GM04504 (cell line): ENCODE measurements at places on chromosomes 7 and 10.

DNA sequence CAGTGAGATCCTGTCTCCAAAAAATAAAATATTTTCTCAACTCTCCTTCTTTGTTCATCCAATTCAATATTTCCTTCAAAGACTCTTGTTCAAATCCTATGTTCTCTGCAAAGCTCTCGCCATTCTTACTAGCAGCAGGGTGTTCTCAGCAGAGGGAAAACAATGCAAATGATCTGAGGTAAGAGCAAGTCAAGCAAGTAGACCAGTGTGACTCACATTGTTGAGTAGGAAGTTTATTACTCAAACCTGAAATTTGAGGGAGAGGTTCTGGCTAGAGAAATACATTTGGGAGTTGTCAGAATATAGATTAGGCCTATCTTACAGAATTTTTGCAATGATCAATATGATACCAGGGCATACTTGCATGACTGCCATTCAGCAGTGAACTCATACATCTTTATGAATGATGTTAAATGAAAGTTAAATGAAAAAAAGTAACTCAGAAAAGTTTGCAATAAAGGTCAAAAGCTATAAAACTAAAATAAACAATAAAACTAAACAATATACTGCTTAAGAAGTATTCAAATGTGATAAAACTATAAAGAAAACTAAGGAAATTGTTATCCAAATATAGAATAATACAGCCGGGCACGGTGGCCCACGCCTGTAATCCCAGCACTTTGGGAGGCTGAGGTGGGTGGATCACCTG, 5.8 kb downstream of the IDE start:
- DNase-seq, result no peak

DNA sequence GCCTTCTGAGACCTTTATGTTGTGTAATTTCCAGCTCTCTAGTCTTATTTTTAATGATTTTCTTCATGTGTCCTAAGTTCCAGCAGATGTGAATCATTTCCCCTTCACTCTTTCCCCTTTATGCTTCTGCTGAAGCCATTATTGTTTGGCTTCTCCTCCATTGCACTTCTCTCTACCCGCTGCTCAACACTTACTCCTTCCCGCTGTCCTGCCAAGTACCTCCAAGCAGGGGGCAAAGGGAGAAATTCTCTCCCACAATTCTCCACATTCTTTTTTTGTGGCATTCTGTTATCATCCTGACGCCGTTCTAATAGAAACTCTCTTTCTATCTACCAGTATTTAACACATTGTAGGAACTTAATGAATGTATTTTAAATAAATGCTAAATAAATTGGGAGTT, 388.9 kb upstream of the TPK1 start:
- no peak for DNase-seq

DNA sequence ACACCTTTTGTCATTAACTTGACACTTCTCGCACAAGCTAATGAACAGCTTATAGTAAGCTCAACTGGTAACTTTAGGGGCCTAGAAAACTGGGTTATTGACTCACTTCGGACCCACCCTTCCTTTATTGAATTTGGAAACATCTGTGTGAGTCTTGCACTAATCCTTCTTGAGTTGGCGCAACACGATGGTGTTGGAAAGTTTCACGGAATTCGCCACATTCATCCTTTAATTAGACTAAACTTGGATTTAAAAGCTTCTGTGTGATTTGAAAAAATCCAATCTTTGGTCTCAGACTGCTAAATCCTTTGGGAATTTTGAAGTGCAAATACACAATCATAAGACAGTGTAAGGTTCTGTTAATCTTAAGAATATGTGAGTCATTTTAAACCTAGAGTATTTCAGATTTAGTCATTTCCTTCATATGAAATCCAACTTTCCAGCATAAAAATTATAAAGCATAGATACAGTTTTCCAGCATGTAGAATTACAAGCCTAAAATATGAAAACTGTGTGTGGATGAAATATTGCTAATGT, 15.1 kb downstream of the FZD8 start:
- no peak for DNase-seq

GRCh38 chr7:141501451-141501850, 49.8 kb upstream of the AGK start:
- DNase-seq, result no peak

GRCh38 chr7:40726559-40726958, 591.8 kb downstream of the SUGCT start:
- no peak for DNase-seq

GRCh38 chr7:7736671-7737070, 18.3 kb upstream of the RPA3 start:
- DNase-seq, result no peak

GRCh38 chr10:20962165-20962564, 65.1 kb upstream of the NEBL start:
- no peak for DNase-seq

DNA sequence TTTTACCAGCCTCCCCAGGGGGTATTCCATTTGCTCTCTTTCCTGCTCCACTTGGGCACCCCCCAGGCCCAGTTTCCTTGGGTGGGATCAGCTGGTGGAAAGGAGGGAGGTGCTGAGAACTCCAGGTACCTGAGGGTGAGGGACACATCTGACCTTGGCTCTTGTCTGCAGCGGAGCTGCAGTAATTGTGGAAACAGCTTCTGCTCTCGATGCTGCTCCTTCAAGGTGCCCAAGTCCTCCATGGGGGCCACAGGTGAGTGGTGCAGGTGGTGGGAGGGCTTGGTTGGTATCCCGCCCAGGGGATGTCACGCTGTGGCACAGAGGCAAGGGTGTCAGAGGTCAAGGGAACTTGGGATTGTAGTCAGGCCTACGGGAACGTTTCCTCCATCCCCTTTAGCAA, 14.3 kb downstream of the SFRP5 start:
- no peak for DNase-seq

- DNase-seq, result no peak
Measured at GRCh38 chr7:96530786-96531185, 178.9 kb downstream of the SEM1 start.

- DNase-seq, result no peak
Measured at GRCh38 chr7:103996017-103996551, 6.6 kb upstream of the RELN start.

DNA sequence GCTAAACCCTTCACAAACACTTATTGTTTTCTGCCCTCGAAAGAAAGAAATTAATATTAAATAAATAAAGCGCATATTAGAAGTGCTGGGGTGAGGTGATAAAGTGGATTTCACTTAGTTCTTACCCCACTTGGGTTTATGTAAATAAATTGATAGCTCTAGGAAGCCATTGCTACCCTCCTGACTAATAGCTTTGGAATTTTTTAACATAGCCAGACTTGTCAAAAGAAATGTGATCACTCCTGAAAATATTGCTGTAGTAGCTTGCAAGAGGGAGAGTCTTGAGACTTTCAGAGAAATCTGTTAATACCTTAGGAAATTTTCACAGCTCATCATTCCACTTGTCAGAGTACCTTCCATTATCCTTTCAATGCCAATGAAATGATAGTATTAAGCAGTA, 7.6 kb downstream of the ARL5B start:
- no peak for DNase-seq

- no peak for DNase-seq
Measured at GRCh38 chr7:114229246-114229645, 185.4 kb upstream of the FOXP2 start.

DNA sequence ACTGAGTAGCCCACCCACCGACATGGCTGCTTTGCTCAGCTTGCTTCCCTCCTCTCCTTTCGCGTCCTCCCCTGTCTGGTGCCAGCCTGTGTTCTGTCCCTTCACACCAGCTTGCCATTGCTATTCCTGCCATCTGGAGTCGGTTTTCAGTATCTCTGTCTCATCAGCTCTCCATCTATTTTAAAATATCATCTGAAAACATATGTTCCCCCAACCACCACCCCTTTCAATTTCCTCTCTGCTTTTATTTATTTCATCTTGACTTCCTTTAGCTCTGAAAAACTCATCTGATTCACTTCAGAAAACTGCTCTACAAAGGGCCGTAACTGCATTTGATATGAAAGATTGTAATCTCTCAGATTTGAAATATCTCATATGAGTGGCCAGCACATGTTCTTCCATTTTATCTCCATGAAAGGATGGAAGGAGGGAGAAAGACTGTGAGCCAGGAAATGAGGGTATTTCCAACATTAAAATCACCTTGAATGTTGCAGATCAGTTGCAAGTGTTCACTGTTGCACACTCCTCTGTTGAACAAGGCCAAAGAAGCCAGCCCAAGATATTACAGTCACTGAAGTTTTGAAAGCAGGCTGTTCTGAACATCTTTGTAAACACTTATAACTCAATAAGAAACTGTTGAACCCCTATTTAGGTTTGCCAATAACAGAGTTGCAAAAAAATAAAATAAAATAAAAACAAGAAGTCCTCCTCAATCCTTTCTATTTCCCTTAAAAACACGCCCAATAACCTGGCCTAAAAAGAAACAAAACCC, 202.4 kb upstream of the NEBL start:
- no peak for DNase-seq

DNA sequence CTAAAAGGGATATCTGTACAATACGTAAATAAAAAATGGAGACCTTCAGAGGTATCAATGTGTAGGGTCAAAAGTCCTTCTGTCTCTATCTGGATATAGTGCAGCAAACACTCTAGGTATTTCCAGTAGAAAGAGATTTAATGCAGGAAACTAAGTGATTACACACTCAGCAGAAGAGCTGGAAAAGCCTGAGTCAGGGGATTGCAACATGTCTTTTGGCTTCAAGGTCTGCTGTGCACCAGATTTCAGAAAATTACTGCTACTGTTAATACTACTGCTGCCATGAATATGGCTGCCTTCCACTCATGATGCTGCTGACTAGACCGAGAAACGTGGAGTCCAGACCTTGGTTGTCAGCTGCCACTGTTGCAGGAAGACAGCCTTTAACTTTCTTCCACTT, 94.9 kb upstream of the DLX6 start:
- DNase-seq, result no peak

DNA sequence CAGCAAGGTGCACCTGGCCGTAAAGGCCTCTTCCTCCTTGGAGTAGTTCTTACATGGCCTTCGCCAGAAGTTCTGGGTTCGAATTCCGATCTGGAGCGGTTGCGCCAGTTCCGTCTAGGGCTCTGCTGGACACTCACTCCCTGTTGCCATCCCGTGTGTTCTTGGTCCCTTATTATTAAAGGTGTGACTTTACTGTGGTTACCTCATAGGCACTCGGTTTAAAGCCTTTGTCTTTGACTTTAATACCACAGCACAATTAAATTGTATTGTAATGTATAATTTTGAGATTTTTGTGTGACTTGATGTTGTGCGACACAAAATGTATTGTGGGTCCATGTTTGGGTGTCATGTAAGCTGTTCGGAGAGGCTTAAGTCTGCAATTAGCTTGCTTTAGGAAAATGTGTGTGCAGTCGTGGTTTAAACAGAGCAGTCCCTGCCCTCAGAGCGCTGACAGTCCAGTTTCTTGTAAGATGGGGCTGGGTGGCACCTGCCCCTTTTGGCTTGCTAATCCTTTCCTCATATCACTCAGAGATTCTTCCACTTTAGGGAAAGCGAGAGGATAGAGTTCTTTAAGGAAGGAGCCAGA, 919 bp downstream of the INPP5F start:
- no peak for DNase-seq

GRCh38 chr7:131075406-131075805, 252.3 kb upstream of the MKLN1 start:
- DNase-seq, result no peak

GRCh38 chr7:71982851-71983250, 429.3 kb downstream of the CALN1 start:
- no peak for DNase-seq

DNA sequence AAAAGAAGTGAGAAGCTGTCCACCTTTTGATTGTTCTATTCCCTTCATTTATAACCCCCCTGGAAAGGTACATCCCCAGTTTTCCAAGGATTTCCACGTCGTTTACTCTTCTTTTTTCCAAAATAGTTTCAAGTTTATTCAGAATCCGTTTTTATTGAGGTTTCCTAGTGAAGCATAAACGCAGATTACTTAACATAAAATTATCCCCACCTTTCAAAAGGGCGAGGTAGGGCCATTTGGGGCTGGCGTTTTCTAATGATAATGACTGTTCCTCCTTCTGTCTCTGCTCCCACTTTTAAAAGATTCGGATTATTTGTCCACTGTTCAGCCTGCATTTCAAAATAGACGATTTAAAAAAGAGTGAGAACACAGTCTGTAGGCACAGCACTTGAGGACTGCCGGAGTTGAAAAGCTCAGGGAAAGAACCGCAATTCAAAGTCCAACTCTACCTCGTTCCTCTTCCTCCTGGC, 165.2 kb upstream of the PPP1R3A start:
- DNase-seq, result no peak

- DNase-seq, result no peak
Measured at GRCh38 chr10:5364374-5364773, 392 bp upstream of the UCN3 start.

DNA sequence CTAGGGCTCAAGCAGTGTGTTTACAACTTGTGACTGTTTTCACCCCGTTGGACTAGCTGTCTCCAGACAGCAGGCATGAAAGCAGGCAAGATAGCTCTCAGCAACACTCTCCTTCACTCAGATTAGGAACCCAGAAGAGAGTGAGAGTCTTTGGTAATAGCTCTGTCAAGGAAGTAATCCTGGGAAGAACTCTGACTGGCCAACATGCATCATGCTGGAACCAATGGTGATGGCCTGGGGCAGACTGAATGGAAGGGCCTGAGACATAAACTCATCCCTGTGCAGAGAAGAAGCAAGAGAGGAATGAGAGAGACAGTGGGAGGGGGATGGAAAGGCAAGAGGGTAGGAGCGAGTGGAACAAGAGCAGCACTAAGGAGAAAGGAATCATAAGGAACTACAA, 48.9 kb downstream of the AKR1D1 start:
- DNase-seq, result no peak

GRCh38 chr10:25758041-25758457, 176.0 kb upstream of the MYO3A start:
- no peak for DNase-seq

DNA sequence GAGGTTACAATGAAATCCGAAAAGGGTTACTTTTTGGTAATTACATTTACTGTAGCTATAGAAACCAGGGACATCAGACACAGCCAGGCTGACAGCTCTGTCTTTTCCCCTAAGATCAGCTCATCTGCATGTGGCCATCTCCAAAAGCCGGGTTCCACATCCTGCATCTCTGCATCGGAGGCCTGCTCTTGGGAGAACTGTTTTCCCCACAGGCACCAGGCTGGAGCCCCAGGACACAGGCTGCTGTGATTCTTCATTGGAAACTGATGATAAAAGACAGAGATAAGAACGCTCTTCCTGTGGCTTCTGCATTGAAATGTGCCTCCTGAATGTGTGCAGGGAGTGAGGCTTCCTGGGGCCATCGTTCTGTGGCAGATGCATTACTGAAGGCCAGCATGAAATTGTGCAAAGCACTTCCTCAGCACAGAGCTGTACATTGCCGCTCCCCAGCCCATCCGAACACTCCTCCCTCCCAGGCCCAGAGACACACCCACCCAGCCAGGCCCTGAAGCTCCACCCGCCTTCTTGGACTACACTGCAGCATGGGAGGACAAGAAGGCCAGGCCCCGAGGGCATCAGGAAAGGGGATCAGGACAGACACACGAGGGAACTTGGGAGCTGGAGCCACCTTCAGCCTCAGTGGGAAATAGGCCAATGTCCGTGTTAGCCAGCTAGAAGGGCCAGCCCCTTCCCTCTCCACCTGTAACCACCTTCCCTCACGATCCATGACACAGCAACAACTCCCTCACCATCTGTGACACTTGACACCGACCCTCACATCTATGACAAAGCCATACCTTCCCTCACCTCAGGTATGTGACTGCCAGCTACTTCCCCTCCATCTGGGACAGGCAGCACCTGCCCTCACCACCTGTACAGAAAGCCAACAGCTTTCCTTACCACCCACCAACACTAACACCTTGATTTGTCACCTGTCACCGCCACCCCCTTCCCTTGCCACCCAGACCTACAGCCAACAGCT, 113.2 kb downstream of the GRID1 start:
- no peak for DNase-seq

- no peak for DNase-seq
Measured at GRCh38 chr7:106737202-106737562, 76.2 kb upstream of the CCDC71L start.

- no peak for DNase-seq
Measured at GRCh38 chr10:95697429-95697828, 3.7 kb upstream of the TCTN3 start.
